SW480 (cell line): ENCODE measurements at places on chromosomes 12 and 14.

DNA sequence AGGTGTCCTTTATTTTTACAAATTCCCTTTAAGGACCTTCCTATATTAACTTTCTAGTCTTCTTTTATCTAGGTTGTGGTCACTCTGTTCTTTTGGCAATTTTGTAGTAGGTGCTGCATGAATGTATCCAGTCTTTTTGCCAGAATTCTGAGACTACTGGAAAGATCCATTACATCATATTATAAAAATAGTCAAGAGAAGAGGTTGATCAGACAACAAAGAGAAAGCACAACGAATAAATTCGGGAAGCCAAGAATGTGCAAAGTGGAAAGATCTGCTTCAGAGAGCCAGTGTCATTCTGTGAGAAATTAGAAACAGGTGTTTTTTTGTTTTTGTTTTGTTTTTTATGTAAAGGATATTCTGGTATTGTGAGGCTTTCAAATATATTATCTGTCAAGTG is 15.8 kb upstream of the SLC16A7 start:
- no peak for DNase-seq

DNA sequence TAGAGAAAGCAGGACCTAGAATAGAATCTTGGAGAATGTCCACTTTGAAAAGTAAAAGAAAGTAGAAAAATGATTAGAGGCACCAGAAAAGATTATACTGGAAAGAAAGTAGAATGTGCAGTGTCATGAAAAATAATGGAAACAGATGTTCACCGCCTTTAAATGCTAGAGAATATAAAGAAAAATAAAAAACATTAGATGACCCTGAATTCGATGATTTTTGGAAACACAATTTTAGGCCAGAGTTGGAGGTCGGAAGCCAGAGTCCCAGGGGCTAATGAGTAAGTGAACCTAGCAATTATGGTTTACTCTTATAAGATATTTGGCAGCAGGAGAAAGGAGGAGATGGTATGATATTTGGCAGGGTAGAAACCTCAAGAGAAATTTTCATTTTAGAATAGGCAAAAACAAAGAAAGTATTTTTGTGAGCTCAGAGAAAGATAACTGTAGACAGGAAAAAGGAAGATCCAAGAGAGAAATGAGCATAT is 37.7 kb downstream of the GYS2 start:
- no peak for DNase-seq

GRCh38 chr12:89040146-89040964 is 311.9 kb downstream of the DUSP6 start:
- no peak for DNase-seq

DNA sequence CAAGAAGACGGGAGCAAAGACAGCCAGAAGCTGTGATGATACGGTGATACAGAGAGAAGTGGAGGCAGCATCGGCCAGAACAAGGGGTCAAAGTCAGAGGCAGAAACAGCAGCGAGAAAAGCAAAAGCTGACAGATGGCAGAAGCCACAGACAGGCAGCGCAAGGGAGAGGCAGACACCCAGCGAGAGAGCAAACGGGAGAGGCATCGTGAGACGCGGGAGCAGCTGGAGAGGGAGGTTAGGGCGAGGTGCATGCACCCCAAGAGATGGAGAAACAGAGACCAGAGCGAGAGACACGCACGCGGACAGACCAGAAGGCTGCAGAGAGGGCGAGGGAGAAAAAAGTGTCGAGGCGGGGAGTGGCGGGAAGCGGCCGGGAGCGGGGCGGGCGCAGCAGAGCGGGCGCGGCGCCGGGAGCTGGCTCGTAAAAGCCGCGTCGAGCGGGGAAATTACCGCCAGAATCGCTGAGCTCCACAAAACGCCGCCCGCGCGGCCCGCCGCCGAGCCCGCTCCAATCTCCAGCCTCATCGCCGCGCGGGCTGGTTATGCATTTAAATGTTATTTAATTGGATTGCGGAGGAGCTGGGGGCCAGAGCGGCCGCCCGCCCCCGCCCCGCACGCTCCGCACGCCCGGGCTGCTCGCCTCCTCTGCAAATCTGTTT is 15.6 kb downstream of the SMUG1 start:
- DNase-seq: peak; percentile 29

- no peak for DNase-seq
Measured at GRCh38 chr14:21528381-21529348, 2.5 kb upstream of the SALL2 start.
